ENCODE measurements at places on chromosomes 5 and 9.

- DNase-seq, result no peak
These were observed 83.1 kb upstream of the IL6ST start for GRCh38 chr5:56077796-56078233.

DNA sequence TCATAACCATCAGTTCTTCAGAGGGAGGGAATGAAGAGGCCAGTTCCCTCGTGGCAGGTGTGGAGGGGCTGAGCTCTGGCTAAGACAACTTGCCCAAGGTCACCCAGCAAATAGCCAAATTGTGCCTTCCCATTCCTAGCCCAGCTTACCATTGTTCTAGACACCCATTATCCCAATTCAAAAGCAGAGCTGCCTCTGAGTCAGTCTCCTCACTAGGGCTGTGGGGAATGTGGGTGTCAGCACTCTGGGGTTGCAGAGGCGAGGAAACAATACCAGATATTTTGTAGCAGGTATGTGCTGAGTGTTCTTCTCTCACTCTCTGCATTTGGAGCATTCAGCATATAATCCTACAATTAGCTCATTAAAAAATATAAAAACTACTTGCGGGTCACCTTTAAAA is 270.8 kb downstream of the PSAT1 start:
- no peak for DNase-seq

DNA sequence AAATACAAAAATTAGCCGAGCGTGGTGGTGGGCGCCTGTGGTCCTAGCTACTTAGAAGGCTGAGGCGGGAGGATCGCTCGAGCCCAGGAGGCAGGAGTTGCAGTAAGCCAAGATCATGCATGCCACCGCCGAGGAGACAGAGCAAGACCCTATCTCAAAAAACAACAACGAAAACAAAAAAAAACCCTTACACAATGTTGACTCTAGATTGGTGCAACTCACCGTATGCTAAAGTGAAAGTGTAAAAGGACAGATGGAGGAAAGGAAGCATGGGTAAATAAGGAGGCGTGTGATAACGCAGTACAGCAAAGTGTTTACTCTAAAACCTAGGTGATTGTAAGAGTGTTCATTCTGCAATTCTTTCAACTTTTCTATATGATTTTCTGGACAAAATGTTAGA is 15.9 kb upstream of the RUFY1 start:
- DNase-seq, result no peak

DNA sequence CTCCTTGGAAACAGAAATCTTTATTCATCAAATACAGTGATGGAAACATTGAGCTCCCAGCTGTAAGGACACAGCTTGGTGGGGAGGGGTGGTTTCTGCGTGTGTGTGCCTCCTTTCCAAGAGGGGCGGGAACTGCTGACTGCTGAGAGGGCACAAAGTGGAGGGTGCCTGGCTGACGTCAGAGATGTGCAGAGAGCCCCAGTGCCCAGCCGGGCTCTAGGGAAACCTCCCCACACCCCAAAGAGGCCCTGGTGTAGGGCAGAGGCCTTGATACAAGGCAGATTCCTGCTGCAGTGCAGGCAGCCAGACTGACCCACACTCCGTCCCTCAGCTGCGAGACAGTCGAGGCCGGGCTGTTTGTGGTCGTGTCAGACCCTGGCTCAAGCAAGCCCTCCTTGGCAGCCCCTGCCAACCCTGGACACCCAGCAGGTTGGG is 191.0 kb downstream of the CACNA1B start:
- DNase-seq, result peak; percentile 1

GRCh38 chr5:110150199-110150598 is 460.5 kb downstream of the MAN2A1 start:
- no peak for DNase-seq

GRCh38 chr5:40270274-40270845 is 409.4 kb upstream of the PTGER4 start:
- DNase-seq, result no peak

- DNase-seq, result no peak
These were observed 182.5 kb downstream of the NTRK2 start for GRCh38 chr9:84851935-84852585.

DNA sequence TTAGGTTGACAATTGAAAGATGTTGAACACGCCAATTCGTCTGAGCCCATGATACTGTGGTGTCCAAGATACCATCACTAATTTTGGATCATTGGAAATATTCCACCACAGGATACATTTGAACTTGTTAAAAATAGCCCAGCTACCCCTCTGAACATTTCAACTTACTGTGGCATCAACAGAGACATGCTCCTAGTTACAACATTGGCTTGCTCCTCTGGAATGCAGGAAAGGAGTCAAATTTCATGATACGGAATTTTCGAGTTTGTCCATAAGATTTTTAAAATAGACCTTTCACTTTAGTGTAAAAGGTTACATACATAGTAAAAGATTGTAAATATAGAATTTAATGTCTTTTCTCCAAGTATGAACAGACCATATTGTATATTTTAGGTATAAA is 12.8 kb downstream of the SEMA5A start:
- no peak for DNase-seq

DNA sequence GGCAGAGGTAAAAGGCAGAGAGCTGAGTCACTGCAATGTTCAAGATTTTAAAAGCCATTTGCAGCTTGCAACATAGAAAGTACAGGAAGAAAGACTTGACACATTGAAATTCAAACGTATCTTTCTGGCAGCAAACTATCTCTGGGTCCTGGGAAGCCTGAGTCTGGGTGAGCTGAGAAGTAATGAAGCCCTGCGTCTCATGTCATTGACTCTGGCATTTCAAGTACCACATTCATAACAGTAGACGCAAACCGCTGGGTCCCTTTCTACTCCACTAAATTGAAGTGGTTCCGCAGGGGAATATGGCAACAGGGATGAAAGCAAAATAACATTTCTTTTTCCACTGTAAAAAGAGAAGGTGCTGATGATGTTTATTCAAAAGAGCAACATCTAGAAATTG is 694.3 kb downstream of the BRINP1 start:
- DNase-seq, result no peak

DNA sequence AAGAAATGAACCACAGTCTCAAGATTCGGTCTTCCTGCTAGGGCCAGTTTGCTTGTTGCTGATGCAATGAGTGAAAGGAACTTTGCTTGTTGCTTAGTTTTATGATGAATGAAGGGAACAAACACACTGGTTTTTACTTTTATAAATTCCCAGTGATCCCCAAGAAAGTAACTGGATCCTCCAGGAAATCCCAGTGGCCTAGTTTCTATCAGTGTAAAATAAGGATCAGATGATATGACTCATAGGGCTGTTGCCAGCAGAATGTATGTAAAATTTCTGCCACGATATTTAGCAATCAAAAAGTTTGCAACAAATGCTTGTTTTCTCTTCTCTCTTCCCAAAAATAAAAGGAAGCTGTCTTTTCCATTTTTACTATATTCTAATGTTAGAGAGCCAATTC is 160.1 kb upstream of the CDKN2B start:
- no peak for DNase-seq

GRCh38 chr9:94014066-94014654 is 59.0 kb upstream of the BARX1 start:
- no peak for DNase-seq

- DNase-seq, result no peak
These were observed 364.4 kb upstream of the KIF2A start for GRCh38 chr5:61941637-61942036.

DNA sequence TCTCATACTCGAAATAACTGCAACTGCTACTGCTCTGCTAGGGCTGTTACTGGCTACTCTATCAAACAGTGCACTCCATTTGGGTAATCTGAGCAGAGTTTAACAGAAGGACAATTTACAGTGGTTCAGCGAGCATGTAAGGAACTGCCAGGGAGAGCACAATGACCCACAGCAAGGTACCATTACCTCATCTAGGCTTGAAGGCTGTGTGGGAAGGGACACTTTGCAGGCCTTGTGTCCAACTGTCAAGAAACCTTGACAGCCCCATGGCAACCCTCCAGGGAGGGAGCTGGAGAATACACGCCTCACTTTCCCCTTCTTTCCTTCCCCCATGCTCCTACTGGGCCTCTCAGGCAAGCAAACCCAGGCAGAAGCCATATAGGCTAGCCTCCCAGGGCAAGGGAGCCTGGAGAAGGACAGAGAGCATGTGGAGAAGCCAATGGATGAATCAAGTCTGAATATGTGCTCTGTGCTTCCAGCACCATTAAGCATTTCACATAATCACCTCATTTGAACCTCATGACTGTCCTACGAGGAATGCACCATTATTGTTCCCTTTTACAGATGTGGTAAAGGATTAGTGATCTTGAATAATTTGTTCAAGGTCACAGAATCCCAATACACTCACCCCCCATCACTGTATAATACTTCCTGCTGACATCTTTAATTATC is 49.9 kb upstream of the JAK2 start:
- no peak for DNase-seq

GRCh38 chr5:133781436-133782225 is 169.3 kb upstream of the FSTL4 start:
- no peak for DNase-seq

GRCh38 chr9:98312365-98312764 is 56.9 kb upstream of the TBC1D2 start:
- no peak for DNase-seq

- no peak for DNase-seq
These were observed 3.5 kb downstream of the NXNL2 start for GRCh38 chr9:88538311-88539085.

DNA sequence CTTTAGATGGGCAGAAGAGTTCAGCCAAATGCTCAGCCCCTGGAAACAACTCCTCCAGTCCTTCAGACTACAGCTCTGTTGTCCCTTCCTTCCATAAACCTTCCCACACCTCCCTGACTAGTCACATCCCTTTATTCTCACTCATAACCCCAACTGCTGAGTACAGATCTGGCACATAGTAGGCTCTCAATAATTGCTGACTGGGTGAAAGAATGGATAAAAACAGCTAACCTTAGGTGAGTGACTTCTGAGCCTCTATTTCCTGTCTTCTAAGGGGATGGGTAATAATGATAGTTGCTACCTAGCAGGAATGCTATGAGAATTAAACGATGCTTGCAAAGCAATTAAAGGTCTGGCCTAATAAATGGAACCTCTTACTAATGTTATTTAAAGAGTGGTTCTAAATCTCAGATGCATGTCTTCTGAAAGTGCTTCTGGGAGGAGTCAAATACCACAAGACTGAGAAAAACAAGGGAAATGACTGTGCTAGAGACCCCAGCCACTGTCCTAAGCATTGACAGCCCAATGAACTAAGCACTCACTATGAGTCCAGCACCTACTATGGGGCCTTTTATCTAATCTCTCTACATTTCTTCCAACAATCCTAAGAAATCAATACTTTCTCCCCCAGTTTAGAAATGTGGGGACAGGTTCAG is 2.5 kb upstream of the NR6A1 start:
- DNase-seq, result no peak

- DNase-seq, result no peak
These were observed 9.5 kb downstream of the OTP start for GRCh38 chr5:77628840-77629508.

GRCh38 chr9:22693156-22693555 is 246.5 kb downstream of the DMRTA1 start:
- DNase-seq, result no peak

DNA sequence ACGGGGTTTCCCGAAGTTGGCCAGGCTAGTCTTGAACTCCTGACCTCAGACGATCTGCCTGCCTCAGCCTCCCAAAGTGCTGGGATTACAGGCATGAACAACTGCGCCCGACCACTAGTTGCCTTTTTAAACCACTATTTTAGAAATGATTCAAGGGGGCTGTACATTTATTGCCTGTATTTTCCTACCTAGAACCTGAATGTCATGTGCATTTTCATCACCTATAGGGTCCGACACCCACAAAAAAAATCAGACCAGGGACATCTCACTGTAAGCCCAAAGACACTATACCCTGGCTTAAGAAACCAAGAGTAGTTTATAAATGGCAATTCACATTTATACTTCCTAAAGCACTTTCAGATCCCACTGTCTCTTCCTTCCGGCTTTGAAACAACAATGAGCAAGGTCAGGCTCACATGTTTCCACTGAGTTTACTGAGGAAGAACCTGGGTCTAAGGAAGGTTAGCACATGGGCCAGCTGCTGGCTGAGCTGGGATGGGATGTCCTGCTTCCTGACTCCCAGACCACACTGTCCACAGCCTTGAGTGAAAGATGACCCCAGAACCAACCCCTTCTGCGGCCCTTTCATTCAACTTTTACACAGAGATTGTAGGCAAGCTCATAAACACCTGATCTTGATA is 87.3 kb downstream of the SERINC5 start:
- DNase-seq, result no peak

- no peak for DNase-seq
These were observed 1166.2 kb downstream of the TAF11L14 start for GRCh38 chr5:18800293-18801025.

GRCh38 chr5:179918742-179919486 is 11.2 kb upstream of the TBC1D9B start:
- no peak for DNase-seq

GRCh38 chr5:20959347-20959746 is 971.3 kb upstream of the CDH18 start:
- no peak for DNase-seq

DNA sequence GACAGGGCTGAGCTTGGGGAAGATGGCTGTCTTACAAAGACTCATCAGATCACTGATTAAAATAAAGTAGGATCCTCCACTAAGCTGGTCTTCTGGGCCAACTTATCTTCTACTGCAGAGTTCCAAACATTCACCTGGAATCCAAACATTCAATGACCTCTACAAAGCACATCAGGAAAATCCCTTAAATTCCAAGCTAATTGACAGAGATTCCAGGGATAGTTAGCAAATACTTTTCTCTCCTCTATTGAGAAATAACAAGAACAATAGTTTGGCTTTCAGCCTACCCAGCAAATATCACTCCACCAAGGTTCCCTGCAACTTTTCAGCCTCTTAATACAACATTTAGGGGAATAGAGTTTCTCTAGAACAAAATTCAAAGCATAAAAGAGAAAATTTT is 140.6 kb upstream of the LIFR start:
- DNase-seq, result no peak

- no peak for DNase-seq
These were observed 287.2 kb downstream of the CAAP1 start for GRCh38 chr9:26605367-26605766.

DNA sequence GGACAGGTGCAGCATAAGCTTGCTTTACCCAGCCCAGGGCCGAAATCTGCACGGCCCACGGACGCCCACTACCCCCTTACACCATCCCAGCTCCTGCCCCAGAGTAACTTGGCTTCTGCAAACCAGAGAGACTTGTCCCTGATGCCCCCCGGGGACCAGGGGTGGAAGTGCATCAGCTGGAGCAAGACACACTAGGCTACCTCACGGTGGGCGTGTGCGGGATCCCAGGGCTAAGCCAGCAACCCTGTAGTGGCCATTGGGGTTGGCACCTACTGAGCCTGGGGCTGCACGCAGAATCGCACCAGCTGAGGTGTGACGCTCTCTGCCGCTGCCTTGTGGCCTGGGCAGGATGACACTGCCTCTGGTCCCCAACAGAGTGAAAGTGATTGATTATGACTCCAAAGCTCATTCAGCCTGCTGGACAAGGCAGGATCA is 6.1 kb upstream of the ZNF79 start:
- DNase-seq, result no peak

DNA sequence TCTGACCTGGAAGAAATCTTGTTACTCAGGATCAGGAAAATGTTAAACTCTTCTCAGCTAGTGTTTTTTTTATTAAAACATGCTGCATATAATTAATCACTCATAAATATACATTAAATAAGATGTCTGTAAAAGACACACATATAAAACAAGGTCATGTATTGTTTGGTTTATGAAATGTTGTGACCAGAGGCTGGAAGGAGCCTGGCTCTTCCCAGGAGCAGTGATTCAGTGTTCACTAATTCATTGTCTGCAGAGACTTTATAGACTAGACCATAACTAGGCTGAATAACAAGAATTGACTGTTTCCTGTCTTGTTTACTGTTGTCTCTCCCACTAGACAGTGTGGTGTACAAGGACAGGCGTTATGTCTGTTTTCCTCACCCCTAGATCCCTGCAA is 49.1 kb upstream of the ANKRD55 start:
- DNase-seq, result no peak

All from activated CD4-positive, alpha-beta T cell treated with anti-CD3 and anti-CD28 coated beads for 1 hour (primary cell).